ENCODE measurements at places on chromosomes 16 and 17.
A peak's percentile ranks its signal among the peaks of the same experiment; 100 is the strongest.

- DNase-seq, result no peak
These were observed 26.4 kb downstream of the TMEM235 start for GRCh38 chr17:78257810-78258322.

DNA sequence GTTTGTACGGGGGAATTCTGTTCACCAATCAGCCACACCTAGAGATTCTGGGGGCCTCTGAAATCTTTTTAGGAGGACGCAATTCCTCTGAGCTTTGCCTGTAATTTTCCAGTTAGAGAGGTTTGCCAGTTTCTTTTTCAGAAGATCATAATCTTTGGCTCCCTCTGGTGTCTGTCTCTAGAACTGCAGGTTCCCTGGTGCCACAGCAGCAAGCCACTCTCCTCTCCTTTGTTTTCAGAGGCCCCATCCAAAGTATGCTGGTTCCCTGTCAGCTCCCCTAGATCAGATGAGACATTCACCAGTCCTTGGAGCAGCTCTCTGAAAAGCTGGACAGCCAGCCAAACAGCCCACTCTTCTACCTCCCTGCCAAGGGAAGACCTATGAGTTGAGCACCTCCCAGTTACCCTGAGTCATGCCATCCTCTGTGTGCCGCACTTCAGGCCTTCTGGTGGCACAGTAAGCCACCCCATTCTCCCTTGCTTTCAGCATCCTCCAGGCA is 36.1 kb downstream of the RNF112 start:
- peak; percentile 66 for DNase-seq

DNA sequence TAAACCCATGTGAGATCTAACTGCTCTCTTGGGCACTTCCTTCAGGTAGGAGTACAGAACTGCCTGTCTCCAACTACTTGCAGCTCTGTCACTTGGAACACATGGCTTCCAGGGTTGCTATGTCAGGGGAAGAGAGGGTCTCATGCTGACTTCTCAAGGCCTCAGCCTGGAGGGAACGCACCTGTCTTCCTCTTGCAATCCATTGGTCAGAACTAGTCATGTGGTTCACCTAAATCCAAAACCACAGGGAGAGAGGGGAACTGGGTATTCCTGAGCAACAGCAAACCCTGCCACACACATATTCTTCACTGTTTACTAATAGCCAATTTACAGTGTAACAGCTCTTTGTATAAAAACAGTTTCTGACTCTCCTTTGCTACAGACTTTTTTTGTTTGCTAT is 206.1 kb downstream of the KCNJ2 start:
- DNase-seq, result no peak

DNA sequence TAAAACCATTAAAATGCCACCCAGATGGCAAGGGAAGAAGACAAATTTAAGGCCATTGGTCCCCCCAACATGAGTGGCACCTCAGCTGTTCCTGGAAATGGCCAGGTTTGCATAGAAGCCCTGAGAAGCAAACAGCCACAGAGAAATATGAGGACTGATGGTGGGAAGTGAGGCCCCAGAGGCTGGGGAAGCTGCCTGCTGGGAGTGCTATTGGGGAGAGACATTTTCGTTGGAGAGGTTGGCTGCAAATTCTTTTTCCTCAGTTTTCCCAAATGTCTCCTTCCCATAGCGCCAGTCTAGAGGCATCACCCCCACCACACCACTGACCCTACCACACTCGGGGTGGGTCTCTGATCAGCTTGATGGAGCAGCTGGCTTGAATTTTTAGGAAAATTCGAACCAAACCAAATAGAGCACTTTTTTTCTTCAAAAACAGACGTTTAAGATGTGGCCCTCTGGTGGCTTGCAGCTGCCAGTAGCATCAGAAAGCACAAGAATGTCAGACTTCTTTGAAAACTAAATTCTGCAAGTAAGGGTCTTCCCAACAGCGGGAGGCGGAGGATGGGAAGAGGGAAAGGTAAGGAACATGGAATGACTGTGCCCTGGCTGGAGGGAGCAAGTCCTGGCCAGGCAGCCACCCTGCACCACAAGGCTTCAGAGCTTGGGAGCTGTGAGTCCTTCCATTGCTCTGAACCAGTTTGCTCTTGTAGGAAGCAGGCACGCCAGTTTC is 13.2 kb upstream of the SLC12A3 start:
- peak; percentile 35 for DNase-seq
